Suppressor macrophage treated with lipopolysaccharide for 4 hours (primary cell): ENCODE measurements at places on chromosomes 7 and 10.

DNA sequence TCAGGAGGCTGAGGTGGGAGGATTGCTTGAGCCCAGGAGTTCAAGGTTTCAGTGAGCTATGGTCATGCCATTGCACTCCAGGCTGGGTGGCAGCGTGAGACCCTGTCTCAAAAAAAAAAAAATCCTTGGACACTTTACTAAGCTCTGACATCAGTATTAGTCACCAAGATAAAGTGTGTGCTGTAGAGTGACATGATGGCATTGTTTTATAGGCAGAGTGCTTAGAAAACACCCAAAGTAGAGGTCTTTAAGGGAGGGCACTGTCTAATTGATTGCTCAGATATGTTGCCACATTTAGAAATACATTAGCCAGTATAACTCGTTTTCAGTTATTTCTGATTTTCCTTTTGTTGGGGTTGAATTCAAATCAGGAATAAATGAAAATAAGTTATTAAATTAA lies 235.9 kb downstream of the REEP3 start:
- DNase-seq, result no peak

GRCh38 chr10:93751124-93751523 lies 6.6 kb upstream of the LGI1 start:
- no peak for DNase-seq

GRCh38 chr10:2476812-2477553 lies 590.4 kb upstream of the PFKP start:
- no peak for DNase-seq

- peak; percentile 33 for DNase-seq
These were observed 10.6 kb upstream of the LIPM start for GRCh38 chr10:88791924-88792323.

- DNase-seq, result no peak
These were observed 118.5 kb downstream of the PCDH15 start for GRCh38 chr10:54682554-54682953.

- no peak for DNase-seq
These were observed 188.6 kb downstream of the MTERF1 start for GRCh38 chr7:91691865-91692264.

- DNase-seq, result peak; percentile 22
These were observed 122.1 kb upstream of the KMT2E start for GRCh38 chr7:104891949-104892348.

DNA sequence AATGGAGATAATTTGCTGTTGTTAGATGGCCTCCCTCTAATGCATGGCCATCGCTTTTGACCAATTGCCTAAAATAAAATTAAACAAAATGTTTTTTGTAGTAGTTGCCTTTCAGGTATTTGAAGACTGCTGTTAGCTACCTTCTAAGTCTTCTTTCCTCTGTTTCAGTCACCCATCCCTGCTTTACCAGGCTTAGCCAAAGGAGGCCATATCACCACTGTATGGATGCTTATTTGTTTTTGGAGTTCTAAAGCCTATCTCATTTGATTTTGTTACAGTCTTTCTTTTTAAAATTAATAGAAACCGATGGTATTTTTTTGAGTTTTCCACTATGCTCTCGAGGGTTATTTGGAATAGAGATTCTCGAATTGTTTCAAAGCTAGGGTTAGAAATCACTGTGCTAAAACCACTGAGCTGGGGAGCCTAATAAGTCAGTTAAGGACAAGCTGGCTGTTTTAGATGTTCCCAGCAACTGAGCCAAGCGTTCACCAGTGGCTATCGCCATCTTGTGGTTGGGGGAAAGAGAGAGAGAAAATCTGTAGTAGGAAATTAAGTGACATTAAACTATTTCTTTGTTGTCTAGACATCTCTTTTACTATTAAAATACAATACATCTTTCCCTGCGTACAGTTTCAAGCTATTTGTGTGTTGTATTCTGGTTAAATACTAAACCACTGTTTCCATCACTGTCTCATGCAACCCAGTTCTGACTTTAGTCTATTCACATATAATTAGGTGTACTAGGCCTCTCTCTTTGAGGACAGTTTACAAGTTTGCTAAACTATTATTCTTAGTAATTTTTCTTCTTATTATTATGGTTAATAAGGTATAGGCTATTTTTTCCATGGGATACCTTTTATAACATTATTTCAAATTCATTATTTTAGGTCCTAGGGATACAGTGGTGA lies 52.2 kb downstream of the GPR158 start:
- DNase-seq, result peak; percentile 17

- DNase-seq, result no peak
These were observed 97.3 kb upstream of the COL1A2 start for GRCh38 chr7:94297397-94297838.

DNA sequence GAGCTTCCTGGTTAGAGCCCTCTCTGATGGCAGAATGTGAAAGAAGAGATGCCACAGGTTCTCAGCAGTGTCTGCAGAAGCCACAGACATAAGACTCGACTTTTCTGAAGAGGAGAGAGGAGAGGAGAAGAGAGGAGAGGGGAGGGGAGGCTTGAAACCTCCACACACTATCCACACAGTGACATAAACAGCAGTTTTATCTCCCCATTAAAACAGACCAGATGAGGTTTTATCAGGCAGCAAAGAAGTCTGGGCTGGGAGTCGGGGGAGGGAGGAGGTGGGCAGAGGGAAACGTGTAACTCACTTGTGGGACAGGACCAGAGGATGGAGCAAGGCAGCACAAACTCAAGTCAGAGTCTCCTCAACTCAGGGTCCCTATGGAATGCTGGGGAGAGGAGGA lies 76.5 kb downstream of the XPNPEP1 start:
- no peak for DNase-seq

- no peak for DNase-seq
These were observed 3.6 kb downstream of the HOXA1 start for GRCh38 chr7:27091941-27092818.

DNA sequence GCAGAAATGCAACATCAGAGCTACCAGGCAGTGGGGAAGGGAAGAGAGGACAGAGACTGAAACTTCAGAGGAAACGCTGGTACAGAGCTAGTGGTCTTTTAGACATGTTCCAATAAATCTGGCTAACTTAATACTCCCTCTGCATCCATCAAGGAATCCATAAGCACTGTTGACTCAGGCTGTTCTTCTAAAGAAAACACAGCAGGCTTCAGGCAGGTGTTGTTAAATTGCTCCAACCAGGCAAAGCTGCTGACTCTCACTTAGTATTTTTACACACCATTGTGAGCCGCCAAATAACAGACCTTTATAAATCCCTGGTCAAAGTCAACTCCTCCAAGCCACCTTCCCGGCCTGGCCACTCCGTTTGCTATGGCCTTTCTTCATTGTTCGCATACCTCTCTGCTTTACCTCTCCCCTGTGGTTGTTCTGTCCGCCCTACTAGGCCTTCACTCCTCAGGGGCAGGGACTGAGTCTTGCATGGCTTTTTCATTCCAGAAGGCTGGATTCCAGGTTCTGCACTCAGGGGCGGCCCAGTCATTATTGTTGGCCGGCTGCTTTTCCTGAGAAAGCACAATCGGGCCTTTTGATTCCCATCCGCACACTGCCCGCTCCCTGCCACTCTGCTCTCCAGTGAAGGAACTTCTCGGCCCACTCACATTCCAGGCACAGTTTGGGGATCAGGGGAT lies 18.4 kb downstream of the CREB3L2 start:
- DNase-seq, result no peak

GRCh38 chr10:111504376-111504775 lies 427.5 kb downstream of the ADRA2A start:
- no peak for DNase-seq

DNA sequence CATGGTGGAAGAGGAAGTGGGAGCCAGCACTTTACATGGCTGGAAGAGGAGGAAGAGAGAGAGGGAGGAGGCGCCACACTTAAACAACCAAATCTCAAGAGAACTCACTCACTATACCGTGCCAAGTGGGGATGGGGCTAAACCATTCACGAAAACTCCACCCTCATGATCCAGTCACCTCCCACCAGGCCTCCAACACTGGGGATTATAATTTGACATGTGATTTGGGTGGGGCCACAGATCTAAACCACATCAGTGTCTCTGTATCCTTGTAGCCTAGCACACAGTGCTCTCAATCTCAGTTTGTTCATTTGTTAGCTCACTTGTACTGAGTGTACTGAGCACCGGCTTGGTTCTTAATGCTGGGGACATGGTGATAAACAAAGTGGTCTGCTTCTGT lies 228.3 kb downstream of the BUB3 start:
- no peak for DNase-seq

DNA sequence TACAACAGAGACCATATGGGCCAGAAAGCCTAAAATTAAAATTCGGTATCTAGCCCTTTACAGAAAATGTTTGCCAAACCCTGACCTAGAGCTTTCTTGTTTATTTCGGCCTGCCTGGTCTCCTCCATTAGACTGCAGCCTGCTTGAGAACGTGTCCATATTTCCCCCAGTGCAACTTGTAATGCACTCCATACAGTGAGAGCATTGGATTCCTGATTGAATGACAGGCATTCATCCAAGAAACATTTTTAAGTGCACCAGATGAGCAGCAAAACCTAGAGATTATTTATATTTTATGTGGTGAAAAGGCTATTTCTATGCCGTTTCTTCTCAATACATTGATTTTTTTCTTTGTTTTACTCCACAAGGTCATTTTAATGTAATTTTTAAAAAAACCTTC lies 47.4 kb upstream of the ORC5 start:
- DNase-seq, result no peak

- no peak for DNase-seq
These were observed 395.8 kb upstream of the ZMIZ1 start for GRCh38 chr10:78672918-78673317.

- DNase-seq, result no peak
These were observed 231.4 kb downstream of the KCND2 start for GRCh38 chr7:120504386-120504785.

DNA sequence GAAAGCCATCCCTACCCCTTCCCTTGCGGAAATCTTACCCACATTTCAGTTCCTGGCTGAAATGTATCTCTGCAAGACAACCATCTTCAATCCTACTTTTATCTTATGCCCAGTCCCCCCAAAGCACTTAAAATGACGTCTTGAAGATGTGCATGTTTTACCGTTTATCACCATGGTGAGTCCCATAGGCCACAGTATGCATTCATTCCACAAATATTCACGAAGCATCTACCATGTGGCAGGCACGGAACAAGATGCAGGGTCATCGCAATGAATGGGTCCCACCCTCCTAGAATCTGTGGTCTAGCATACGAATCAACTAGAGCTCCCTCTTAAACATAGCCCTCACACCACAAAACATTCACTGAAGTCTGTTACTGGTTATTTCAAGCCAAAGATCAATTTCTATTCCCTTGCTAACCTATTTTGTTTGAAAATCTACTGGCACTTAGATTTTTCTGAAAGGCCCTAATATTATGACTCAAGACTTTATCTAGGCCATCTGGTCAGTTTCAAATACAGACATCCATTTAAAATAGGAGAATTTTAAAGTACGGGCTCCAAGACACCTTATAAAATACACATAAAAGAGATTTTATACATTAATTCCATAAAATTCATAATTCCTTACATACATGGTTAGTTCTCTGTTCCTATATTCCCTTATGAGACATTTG lies 99.4 kb downstream of the PARD3 start:
- no peak for DNase-seq

- DNase-seq, result no peak
These were observed 196.7 kb downstream of the HGF start for GRCh38 chr7:81573128-81573527.

GRCh38 chr10:60425392-60426110 lies 35.9 kb upstream of the ANK3 start:
- DNase-seq, result no peak

- no peak for DNase-seq
These were observed 99.5 kb downstream of the GPR85 start for GRCh38 chr7:112987171-112987570.
